Hematopoietic multipotent progenitor cell treated with erythropoietin and hydrocortisone succinate and interleukin-3 and kit ligand, for 15 days (in vitro differentiated cells): ENCODE measurements at places on chromosomes 6 and 20.

- peak; percentile 81 for DNase-seq
Measured at GRCh38 chr6:108562503-108562993, 1.8 kb downstream of the FOXO3 start.

GRCh38 chr6:35096129-35096862 lies 44.8 kb downstream of the TCP11 start:
- DNase-seq: no peak

GRCh38 chr6:10655508-10656055 lies 38.8 kb downstream of the C6orf52 start:
- DNase-seq: no peak

GRCh38 chr20:56829788-56830385 lies 200.8 kb downstream of the TFAP2C start:
- no peak for DNase-seq

DNA sequence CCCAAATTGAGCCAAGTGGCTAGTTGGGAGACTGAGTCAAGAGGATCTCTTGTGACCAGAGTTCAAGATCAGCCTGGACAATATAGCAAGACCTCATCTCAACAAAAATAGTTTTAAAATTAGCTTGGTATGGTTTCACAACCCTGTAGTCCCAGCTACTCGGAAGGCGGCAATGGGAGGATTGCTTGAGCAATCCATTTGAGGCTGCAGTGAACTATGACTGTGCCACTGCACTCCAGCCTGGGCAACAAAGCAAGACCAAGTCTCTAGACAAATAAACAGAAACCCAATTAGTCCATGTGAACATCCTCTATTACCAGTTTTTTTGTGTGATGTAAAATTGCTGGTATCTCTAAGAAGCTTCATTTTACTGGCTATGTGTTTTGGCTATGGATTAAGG lies 106.2 kb downstream of the TULP4 start:
- no peak for DNase-seq
